Stimulated activated CD4-positive, alpha-beta T cell treated with anti-CD3 and anti-CD28 coated beads, Interleukin-4, amount 100 ng/mL, for 48 hours (primary cell): ENCODE measurements at places on chromosomes 6 and 20.

GRCh38 chr6:134967711-134968110 is 17.8 kb upstream of the ALDH8A1 start:
- DNase-seq = no peak

DNA sequence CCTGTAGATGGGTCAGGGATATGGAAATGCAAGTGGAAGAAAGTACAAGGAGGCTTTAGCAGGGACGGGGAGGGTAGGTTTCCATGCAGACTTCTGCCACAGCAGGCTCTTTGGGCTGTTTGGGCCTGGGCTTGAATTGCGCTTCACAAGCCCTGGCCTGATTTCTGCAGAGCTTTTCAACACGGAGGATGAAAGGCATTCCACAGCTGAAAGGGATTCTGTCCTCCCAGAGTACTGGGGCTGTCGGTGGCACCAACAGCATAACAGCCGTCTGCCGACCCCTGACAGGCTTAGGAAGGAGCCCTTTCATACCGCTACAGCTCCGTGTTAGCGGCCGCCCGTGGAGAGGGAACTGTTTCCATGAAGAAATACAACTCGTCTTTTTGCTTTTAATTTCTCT is 22.9 kb upstream of the TBC1D7 start:
- DNase-seq = no peak

GRCh38 chr6:56959094-56959493 is 4.2 kb downstream of the BEND6 start:
- no peak for DNase-seq

GRCh38 chr6:139641376-139641775 is 266.9 kb upstream of the CITED2 start:
- no peak for DNase-seq

DNA sequence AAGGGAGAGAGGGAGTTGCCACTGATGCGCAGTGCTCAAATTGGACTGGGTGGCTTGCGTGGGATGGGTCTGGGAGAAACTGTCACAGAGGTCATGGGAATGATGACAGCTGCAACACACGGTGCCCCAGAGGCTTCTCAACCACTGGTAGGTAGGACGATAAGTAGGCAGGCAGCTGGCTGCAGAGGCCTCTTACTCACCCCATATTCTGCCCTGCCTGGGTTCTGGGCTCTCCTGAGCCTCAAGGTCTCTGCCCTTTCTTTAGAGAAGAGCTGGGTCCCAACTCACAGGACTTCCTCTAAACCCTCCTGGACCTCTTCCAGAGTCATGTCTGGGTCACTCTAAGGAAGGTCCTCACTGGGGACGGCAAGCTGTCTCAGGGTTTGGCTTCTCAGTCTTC is 37.2 kb upstream of the RNF24 start:
- no peak for DNase-seq

DNA sequence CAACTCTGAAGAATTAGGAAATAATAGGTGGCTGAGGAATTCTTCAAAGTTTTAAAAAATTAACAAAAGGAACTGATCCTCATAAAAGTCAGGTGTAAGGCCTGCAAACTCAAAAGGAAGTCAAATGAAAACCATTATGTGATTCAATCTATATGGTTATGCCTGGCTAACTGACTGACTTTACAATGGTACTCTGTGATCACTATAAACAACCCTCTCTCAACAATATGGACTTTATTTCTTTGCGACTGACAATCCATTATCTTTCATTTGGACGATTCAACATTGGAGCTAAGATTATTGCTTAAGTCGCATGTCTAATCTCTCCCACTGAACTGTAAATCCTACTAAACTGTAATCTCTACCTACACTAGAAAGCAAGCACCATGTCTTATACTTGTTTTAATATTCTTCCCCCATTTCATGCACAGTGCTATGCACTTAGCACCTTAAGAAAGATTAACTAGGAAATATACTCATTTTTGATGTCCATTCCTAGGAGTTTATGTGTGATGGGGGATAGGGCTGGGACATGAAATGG is 1.4 kb downstream of the STK38 start:
- DNase-seq = no peak

- DNase-seq = no peak
Observed at GRCh38 chr6:170139531-170139930, 151.3 kb downstream of the DLL1 start.

DNA sequence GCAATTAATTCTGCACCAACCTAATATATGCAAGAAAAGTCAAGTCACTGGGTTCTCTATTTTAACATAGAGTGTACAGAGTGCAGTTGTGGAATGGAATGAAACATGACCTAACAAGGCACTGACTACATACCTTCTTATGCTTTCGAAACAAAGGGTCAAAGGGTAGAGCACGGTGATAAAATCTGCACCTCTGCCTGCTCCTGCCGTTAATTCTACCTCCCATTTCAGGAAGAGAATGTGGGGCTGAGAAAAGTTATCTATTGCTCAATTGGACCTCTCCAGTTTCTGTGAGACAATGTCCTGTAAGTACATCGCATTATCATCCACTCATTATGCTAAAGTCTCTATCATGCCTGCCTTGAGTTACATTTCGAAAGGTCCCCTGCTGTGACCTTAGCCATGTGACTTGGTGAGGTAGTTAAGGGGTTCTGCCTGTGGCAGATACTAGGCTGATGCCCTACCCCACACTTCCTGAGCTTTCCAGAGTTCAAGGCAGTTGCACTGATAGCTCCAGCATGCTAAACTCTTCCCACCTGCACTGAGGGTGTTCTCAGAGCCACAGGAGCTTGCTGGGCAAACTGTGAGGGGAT is 14.0 kb upstream of the MOCS1 start:
- DNase-seq = no peak

DNA sequence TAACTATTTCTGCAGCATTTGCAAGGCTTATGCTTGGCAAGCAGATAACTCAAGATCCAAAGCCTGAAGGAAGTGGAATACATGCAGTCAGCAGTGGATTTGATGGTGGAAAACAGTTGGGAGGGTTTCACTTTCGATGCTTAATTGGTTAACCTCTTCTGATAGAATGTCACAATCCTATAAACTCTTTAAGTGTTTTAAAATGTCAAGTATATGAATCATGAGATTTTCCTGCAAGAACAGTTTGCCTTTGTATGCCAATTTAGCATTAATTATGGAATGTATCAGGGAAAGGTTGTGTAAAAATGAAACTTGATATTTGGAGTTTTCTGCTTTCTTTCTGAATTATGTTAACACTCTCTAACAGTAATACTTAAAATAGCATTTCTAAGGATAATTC is 36.6 kb downstream of the NKX2-4 start:
- DNase-seq = no peak

- peak; percentile 3 for DNase-seq
Observed at GRCh38 chr6:47780510-47781356, 1.1 kb upstream of the OPN5 start.

DNA sequence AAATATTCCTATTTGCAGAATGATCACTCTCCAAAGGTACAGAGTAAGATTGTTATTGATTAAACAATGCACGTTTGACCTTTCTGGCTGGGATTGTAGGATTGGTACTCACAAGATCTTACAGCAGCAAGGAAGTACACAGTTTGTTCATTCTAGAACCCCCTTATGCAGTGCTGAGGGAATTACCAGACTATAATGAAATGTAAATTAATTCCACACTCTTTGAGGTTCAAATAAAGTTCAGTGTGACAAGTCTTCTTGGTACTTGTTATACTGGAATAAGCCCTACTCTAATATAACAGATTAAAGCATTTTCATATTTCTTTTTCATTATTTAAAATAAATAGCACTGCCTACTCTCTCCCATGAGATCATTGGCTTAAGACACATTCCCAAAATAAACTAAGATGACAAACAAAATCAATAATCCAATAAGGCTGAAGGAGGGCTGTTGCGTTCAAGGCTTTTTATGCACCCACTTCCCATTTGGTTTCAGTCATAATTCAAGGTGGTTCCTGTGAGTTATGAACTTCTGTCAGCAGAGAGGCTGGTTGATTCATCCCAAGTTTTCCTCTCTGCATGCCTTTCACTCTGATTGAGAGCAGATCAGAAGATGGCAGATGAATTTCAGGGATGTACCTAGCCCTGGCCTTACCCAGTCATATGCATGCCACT is 881.5 kb downstream of the C6orf118 start:
- DNase-seq = no peak

DNA sequence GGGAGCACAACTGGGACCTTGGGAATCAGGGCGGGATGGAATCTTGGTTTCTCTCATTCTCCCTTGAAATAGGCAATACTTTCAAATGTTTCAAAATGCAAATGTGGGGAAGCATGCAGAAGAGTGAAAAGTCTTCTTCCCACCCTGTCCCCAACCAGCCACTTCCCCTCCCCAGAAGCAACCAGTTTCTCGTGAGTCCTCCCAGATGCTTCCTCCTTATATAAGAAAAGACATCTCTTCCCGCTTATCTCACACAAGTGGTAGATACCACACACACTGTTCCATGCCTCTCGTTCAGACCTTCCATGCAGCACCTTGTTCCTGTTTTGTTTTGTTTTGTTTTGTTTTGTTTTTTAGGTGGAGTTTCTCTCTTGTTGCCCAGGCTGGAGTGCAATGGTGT is 25.1 kb downstream of the HCK start:
- DNase-seq = no peak

- DNase-seq = peak; percentile 52
Observed at GRCh38 chr6:44268095-44268628, 2.1 kb upstream of the TMEM151B start.

DNA sequence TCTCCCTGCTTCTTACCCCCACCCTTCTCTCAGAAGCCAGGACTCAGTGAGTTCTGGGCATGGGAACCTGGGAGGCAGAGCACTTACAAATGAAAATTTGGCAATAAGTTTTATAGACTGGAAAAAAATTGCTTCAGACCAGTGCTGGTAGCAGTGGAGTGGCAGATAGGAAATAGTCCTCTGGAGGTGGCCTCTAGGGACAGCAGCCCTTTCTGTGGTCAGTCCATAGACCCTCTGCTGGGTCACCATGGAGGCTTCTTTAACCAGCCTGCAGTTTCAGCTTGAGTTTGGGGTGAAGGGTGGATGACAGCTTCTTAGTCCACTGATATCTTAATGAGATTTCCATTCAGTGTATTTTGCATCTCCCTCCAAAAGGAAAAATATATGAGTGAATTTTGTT is 179.1 kb downstream of the ARID1B start:
- DNase-seq = no peak

GRCh38 chr6:116290799-116291198 is 11.1 kb upstream of the TSPYL1 start:
- DNase-seq = no peak

- DNase-seq = no peak
Observed at GRCh38 chr20:5859608-5860007, 90.7 kb downstream of the TRMT6 start.

GRCh38 chr20:34956751-34957472 is 1.2 kb downstream of the MYH7B start:
- no peak for DNase-seq

DNA sequence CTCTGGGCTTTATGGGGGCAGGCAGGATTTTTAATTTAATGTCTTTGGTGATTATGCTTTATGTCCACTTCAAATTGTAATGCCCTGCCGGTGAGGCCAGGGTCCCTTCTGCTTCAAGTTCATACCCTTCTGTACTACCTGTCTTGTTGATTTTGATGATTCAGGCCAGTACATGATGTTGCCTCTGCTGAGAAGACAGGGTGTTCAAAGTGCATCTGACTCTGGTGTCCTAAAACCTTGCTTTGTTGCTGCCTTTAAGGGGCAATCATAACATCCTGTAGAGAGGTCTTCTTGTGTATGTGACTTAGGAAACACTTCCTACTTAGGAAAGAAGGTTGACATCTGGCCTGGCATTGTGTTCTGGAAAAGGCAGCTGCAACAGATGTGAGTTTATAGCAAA is 113.2 kb downstream of the TMEM170B start:
- DNase-seq = no peak

DNA sequence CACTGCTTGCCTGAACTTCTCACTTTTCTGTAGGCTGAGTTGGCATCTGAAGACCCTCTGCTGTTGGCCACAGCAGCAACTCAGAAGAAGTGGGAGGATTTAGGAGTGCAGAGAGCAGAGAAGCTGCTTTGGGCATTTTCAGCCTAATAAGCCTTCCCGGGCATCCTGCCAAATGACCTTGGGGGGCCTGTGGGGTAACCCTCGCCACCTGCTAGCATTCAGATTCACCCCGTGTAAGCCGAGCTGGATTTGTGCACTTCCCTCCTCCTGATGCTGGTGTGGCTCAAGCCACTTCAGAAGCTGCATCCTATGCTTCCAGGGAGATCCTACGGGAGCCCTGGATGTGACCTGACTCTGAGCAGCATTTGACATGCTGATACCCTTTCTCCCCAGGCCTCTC is 114.8 kb downstream of the LRFN2 start:
- no peak for DNase-seq

DNA sequence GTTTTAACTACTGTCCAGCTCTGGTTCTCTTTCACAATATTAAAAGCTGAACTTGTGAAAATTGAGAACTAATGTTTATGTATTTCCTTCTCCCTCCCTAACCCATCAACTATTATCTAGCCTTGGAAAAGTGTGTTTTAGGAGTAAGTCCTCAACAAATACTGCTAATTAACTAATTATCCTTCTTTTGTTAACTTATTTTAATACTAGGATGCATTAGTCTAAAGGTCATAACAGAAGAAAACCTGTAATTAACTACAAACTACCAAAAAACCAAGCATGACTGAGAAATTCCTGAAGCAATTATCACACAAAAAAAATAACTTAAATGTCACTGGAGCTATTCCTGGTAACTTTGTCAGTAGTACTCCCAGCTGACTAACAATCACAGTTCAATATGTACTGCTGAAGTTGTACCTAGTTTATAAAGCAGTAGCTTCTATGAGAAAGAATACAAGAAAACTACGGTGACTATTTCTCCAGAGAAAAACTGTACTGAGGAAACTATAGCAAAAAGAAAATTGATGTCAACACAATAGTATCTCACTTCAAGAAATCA is 301.9 kb downstream of the LAMA2 start:
- DNase-seq = no peak

DNA sequence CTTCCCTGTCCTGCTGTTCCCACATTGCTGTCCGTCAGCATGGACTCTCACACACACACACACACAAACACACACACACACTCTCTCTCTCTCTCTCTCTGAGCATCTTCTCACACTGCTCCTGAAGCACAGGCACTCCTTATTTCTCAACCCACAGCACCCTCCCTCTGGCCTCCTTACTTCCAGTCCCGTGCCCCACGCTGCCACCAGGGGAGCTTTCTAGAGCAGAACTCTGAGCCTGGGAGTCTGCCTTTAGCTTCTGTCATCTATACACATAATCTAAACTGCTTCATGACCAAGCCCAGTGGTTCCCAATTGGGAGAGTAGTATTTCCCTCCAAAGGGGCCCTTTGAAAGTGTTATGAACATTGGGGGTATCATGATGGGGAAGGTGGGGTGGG is 29.1 kb downstream of the HECA start:
- peak; percentile 48 for DNase-seq

GRCh38 chr6:146526192-146526591 is 17.4 kb upstream of the RAB32 start:
- DNase-seq = no peak

GRCh38 chr6:13292774-13293173 is 35.6 kb downstream of the TBC1D7 start:
- no peak for DNase-seq
